ENCODE measurements at places on chromosomes 16 and 17. TPM values are rescaled to one million over a fixed set of nuclear protein-coding genes. Genes with fewer than 3 reads are reported as not detected.

TEKT5 gene
- not detected for total RNA-seq

TNFRSF17 gene
- total RNA-seq = not detected

TBC1D3C gene
- not detected for total RNA-seq

ADAP2 gene
- total RNA-seq = 0.16 TPM

WNK4 gene
- total RNA-seq = 13.0 TPM

PRSS33 gene
- total RNA-seq = not detected

TBX4 gene
- not detected for total RNA-seq

TNK1 gene
- total RNA-seq = 0.49 TPM

CDK5R1 gene
- total RNA-seq = 0.97 TPM

CDRT4 gene
- 4.9 TPM for total RNA-seq

LASP1 gene
- total RNA-seq = 78.5 TPM

CCL13 gene
- not detected for total RNA-seq

HDAC5 gene
- total RNA-seq = 50.3 TPM

EFNB3 gene
- 0.16 TPM for total RNA-seq

MPRIP gene
- 81.4 TPM for total RNA-seq

KRTAP9-8 gene
- not detected for total RNA-seq

SLC5A10 gene
- under 0.01 TPM for total RNA-seq

NAE1 gene
- 47.7 TPM for total RNA-seq

IL21R gene
- not detected for total RNA-seq

KIF2B gene
- total RNA-seq = not detected

Measured in bladder microvascular endothelial cell (primary cell).